Inflammatory macrophage treated with lipopolysaccharide for 1 hour (primary cell): ENCODE measurements at places on chromosomes 4 and X.

- no peak for DNase-seq
These were observed 1178.9 kb upstream of the DIAPH2 start for GRCh38 chrX:95505721-95506120.

DNA sequence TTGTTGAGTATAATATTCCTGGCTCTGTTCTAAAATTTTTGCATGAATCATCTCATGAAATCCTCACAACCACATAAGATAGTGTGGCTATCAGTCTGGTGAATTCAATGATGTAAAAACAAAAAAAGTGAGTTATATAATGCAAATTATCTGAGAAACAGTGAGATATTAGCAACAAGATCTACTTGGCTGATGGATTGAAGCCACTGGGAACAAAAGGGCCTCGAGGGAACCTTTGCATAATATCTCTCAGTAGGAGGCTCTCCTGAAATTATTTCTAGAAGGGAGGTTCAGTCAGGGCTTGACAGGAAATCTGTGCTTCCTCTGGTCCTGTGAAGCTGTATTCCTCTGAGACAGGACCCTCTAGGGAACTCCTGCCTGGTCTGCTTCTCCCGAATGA lies 30.1 kb upstream of the NUP54 start:
- no peak for DNase-seq

DNA sequence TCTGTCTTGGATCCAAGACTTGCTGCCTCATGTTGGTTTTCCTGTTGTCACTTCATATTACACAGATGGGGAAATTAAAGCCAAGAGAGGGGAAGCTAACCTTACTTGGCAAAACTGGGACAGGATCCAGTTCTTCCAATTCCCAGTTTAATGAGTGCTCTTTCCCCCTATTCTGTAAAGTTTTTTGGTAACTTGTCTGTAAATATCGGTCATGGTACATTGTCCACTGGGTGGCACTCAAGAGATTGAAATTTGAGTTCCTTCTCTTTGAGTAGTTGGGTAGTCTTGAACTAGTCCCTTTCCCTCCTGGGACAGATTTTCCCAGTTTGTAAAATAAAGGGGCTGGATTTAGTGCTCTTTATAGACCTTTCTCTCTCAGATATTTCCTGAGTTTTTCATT lies 12.4 kb upstream of the EOLA2 start:
- DNase-seq, result peak; percentile 11

- no peak for DNase-seq
These were observed 201.3 kb downstream of the NSUN7 start for GRCh38 chr4:40951026-40951425.

DNA sequence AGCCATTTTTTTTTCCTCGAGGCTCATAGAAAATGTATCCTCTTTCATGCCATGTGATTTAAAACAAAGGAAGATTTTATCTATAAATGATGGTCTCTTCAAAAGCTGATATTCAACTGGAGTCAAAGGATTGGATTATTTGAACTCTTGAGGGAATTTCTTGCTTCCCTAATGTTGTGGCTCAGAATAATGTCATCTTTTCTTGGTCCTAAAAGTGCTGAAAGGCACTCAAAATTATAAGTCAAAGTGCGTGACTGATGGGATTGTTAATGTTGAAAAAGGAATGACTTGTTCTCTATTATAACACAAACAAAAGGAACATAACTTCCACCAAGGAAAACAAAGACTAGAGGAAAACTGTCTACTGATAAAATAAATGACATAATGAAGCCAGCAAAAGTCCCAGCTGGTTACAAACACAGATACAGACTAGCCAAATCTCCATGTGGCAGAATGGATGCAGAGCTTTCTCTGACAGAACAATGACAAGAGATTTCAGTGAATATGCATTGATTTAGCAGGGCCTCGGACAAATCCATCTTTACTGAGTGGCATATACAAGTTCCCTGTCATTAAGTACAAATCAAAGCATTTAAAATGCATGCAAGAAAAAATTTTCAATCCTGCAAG lies 552.6 kb downstream of the GBA3 start:
- DNase-seq, result no peak

DNA sequence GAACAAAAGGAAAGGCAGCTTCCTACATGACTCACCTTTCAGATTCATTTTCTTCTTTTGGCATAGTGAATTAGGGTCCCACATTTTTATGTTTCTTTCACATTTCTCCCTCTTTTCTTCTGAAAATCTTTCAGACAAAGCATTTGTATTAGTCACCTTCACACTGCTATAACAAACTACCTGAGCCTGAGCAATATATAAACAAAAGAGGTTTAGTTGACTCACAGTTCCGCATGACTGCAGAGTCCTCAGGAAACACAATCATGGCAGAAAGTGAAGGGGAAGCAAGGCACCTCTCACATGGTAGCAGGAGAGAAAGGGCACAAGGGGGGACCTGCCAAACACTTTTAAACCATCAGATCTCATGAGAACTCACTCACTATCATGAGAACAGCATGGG lies 36.9 kb downstream of the MAGEA9 start:
- no peak for DNase-seq

GRCh38 chrX:150508451-150509367 lies 59.7 kb upstream of the MTM1 start:
- no peak for DNase-seq

DNA sequence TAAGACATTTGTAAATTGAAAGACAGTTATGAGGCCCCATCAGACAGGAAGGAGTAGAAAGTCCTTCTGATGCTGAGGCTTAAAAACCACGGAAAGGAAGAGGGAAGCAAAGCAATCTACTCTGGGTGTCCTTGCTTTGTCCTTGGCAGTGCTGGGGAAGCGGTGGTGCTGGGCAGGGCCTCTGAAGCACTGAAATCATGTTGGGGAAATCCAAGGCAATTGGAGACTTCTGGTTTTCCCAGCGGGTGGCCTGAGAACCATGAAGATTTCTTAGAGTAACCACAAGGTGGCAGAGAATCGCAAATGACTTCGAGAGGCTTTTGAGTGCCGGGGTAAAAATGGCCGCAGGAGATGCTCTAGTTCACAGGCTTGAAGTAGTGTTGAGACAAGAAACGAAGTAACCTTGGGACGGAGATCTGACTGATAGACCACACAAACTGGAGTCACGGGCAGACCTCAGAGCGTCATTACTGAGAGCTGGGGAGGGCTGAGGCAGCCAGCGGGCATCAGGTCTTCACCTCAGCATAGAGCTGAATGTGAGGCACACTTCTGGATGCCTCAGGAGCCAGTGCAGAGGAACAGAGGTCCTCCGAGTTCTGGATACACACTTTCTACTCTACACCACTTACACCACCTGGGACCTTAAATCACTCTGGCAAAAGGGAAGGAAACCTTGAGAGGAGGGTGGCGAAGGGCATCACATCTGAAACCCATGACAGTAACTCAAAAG lies 130.7 kb upstream of the GPRIN3 start:
- DNase-seq, result peak; percentile 92

DNA sequence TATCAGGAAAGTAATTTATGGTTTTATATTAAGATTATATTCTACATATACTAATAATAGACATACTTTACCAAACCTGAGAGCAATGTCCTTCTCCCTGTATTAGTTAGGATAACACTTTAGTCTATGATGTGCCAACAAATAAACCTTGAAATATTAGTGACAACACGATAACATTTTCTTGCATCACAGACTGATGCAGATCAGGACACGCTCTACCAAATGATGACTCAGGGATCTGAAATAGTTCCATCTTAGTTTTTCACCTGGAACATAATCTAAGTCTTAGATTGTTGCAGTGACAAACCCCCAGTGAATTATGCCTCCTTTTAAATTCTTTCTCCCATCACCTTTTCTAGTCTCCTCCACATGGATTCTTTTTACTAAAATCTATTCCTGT lies 214.2 kb downstream of the CLCN4 start:
- no peak for DNase-seq

DNA sequence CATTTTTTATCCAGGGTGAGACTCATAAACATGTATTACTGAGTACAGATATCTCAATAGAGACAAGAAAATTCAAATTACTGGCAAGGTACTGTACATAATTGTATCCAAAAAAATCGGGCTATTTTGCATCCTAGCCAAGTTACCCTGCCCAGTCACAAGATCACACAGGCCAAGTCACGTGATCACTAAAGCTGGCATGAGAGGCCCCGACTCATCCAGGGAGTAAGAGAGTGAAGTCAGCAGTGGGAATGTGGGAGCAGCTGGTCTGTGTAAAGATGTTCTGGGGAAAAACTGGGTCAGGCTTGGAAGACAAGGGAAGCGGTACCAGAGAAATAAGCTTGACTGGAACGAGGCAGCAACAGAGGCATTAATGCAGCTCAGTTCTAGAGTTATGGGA lies 119.3 kb upstream of the STS start:
- no peak for DNase-seq

GRCh38 chr4:110193822-110194761 lies 4.3 kb downstream of the ELOVL6 start:
- peak; percentile 31 for DNase-seq

DNA sequence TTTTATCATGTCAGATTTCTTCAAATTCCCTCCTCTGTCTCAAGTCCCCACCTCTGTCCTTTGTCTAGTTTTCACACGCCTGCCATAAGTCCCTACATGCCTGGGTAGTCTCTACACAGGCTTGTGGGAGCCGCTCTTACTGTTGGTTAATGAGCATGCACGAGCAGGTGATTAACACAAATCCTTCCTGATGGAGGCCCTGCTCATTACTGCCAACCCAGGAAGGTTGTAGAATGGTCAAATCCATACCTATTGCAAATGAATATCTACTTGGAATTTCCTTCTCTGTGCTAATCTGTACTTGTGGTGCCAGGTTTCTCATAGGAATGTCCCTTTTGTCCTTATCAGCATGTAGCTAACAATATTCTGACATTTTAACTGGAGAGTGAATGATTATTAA lies 208.4 kb upstream of the HDX start:
- DNase-seq, result no peak

DNA sequence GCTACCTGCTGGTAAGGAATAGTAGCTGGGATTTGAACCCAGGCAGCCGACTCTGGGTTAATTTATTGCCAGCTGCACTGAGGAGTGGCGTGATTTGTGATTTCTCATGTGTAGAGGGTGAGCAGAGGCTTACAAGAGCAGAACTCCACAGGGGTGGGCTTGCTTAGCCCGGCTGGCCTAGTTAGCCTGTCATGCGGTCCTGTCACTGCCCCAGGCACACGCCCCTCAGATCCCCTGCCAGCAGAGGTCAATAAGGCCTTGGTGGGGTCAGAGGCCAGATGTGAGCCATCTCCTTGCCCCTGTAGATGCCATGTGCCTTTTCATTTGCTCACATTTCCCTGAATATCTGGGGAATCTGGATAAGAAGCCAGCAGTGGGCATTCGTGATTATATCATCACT lies 13.4 kb downstream of the NSDHL start:
- no peak for DNase-seq

- no peak for DNase-seq
These were observed 61.4 kb downstream of the BEX1 start for GRCh38 chrX:103002576-103002975.

DNA sequence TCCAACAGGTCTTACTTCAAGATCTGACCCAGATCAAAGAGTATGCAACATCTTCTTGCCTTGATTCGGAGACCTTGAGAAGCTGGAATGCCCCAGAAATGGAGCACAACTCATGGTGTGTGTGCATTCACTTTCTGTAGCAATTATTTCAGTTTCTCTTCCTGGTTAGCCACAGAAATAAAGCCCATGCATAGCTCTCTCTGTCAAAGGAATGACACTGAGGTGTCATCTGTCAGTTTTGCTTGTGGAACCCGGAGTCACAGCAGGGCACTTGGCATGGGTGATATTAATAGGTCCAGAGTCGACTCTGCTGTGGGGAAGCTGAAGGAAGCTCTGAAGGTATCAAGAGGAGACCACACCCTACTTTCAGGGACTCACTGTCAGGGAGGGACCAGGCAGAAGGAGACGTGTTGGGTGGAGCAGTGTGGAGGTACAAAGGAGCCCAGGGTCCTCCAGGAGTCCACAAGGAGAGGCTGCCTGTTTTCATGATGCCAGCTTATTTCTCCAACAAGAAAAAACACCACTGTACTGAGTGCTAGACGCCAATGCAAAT lies 10.7 kb downstream of the CLNK start:
- no peak for DNase-seq

DNA sequence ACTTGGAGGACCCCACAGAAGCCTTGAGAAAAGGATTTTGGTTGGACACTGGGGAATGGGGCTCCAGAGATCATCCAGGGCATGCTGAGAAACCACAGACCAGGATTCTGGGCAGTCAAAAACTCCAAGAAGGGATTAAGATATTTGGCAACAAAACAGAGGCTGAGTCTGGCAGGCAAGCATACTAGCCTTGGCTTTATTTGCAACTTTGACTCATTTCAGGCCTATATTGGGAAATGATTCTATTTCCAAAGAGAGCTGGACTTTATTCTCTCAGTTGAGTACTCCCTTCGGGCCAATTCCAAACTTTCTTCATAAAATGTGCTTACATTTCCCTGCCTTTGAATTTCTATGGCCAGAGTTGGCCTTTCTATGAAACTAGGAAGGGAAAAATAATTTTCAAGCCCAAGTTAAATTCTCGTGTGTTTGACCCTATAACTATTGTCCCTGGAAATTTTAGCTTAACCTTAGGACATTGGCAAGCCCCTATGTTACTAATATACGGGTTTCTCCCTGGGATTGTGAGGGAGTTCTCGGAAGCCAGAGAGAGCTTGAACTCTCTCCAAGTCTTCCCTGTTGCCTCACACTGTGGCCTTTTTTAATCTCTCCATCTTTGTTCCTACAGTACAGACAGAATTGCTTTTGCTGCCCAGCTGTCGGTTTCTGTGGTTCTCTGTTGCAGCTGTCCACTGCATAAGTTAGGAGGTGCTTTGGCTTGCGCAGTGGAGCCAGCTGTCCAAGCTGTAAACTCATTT lies 112.6 kb upstream of the FAM9A start:
- no peak for DNase-seq

- DNase-seq, result no peak
These were observed 6.5 kb downstream of the BBS7 start for GRCh38 chr4:121863799-121864198.

GRCh38 chrX:153668423-153669173 lies 5.0 kb downstream of the PNCK start:
- DNase-seq, result no peak

DNA sequence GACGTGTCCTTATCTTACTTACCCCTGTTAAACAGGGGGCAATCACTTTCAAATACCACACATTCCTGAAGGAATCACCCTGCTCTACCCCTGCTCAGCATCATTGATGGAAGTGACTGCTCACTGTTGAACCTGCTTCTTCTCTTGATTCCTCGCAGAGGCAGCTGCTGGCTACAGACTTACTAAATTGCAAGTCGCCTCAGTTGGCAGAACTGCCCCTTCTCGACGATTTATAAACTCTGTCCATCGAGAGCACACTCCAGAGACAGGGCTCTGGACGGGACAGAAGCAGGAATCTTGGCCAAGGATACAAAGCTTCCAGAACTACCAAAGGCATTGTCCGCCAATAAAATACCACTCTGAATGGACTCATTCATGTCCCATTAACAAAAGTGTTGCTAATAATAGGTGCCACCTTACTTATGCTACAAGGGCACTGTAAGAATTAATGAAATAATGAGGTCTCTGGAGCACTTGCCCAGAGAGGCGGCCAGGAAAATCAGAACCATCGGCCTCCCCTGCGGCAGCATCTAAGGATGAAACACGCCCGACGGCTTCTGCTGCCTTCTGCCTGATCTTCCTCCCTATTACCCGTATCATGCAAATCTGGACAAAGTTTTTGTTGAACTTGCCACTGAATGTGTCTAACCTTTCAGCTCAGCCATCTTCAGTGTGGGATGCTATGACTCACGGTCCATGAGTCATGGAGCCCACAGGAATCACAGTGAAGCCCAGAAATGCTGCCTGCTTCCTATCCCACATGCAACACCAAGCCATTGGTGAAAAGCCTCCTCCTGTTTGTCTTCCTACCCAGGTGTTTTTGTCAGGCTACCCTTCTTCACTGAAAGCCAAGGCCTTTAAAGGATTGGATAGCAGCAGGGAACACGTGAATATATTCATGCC lies 164.9 kb downstream of the MAML3 start:
- DNase-seq, result peak; percentile 85

GRCh38 chr4:55242506-55242905 lies 103.5 kb upstream of the SRD5A3 start:
- DNase-seq, result no peak
